Activated naive CD4-positive, alpha-beta T cell treated with anti-CD3 and anti-CD28 coated beads, Interleukin-2, amount 10 ng/mL, durations not matched to agents 5 hours and 36 hours (primary cell): ENCODE measurements at places on chromosomes 2 and 18. TPM values are rescaled to one million over a fixed set of nuclear protein-coding genes. Genes with fewer than 3 reads are reported as not detected.

The POTEI gene
- total RNA-seq = not detected

The HJURP gene
- 93.8 TPM for total RNA-seq

The ELOA2 gene
- total RNA-seq = not detected

The NDUFS1 gene
- 55.9 TPM for total RNA-seq

The ANKRD30B gene
- not detected for total RNA-seq

The TDRD15 gene
- total RNA-seq = not detected

The LGALSL gene
- total RNA-seq = 0.84 TPM

The FMNL2 gene
- total RNA-seq = 0.75 TPM

The UGT1A7 gene
- not detected for total RNA-seq

The SF3B6 gene
- 73.0 TPM for total RNA-seq

The FKBP1B gene
- 0.43 TPM for total RNA-seq

The TMEM178A gene
- 0.20 TPM for total RNA-seq

The LIMS2 gene
- total RNA-seq = 53.4 TPM

The IL1RN gene
- not detected for total RNA-seq

The AMER3 gene
- total RNA-seq = not detected

The ZC3H8 gene
- 16.8 TPM for total RNA-seq

The UNC80 gene
- total RNA-seq = not detected

The PRKRA gene
- 36.1 TPM for total RNA-seq

The CDKL4 gene
- 0.53 TPM for total RNA-seq

The AOX1 gene
- 0.10 TPM for total RNA-seq

The MAP3K20 gene
- 9.8 TPM for total RNA-seq

The UGT1A5 gene
- total RNA-seq = not detected

The SERPINB12 gene
- not detected for total RNA-seq

The IL1F10 gene
- total RNA-seq = not detected

The STARD6 gene
- total RNA-seq = not detected

The PLGLB2 gene
- total RNA-seq = 1.6 TPM

The RAX gene
- not detected for total RNA-seq

The SP110 gene
- total RNA-seq = 136 TPM

The RND3 gene
- total RNA-seq = not detected

The ZNF638 gene
- total RNA-seq = 80.3 TPM

The SLC25A52 gene
- total RNA-seq = not detected

The NGEF gene
- 0.18 TPM for total RNA-seq

The NBAS gene
- 42.4 TPM for total RNA-seq

The EDAR gene
- total RNA-seq = 0.63 TPM

The PDCL3 gene
- 39.7 TPM for total RNA-seq

The NMUR1 gene
- 0.76 TPM for total RNA-seq

The COPS9 gene
- total RNA-seq = 110 TPM

The CRYBA2 gene
- total RNA-seq = not detected

The INPP5D gene
- total RNA-seq = 121 TPM

The B3GNT7 gene
- not detected for total RNA-seq

The DOK1 gene
- total RNA-seq = 28.2 TPM

The SMAD2 gene
- total RNA-seq = 134 TPM

The ZNF532 gene
- 1.4 TPM for total RNA-seq

The NR4A2 gene
- 1.7 TPM for total RNA-seq
